NCI-H1694 treated with DMSO at 0.1 percent for 48 hours (cell line): ENCODE measurements at places on chromosomes 1 and 21.

DNA sequence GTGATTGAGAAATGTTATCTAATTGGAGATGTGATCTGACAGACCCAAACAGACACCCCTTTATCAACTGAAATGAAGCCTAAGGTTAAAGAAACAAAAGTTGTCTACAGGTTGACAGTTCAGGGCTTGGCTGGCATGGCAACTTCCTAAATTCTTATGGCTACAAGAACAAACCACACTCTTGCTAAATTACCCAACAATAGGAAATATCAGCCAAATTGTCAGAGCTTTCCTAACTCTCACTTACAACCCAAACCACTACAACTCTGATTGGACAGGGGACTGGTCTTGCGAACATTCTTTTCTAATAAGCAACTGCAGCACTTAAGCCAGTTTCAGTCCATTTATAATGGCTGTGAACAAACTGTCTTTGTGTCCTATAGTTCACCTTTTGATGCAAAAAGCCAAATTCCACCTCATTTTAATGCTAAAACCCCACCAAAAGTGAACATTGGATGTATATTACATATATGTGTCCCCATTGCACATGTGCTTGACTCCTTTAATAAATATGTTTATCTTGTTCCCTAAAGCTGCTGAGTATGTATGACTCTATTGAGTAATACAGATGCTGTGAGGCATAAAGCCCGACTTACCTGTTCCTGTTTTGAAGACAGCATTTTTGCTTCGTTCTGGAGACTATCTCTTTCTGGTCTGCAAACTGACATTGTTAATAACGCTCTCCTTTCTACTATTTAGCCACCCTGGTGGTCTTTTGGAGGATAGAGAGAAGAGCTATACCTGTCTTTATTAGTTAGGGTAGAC, 101.3 kb upstream of the HMCN1 start:
- DNase-seq: peak; percentile 2

GRCh38 chr1:94096797-94097549, 24.0 kb downstream of the ABCA4 start:
- DNase-seq: no peak

- no peak for DNase-seq
Observed at GRCh38 chr1:89260042-89260441, 12.6 kb downstream of the GBP5 start.

GRCh38 chr1:209155546-209155945, 428.0 kb upstream of the CAMK1G start:
- DNase-seq: no peak

DNA sequence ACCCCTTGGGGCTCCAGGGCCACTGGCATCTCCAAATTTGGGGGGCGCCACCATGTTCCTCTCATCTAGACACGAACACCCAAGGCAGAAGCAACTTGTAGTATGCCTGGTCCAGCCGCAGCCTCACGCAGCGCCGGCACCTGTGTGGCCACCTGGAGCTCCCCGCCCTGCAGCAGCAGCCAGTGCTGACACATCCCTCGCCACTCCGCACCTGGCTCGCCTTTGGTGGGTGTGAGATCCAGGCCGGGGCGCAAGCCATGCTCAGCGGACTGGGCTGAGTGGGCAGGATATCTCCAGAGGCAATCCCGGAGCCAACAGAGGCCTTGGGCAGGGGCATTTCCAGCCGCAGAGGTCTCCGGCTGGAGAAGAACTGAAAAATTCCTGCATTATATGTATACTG, 1563.7 kb downstream of the NCAM2 start:
- no peak for DNase-seq

- no peak for DNase-seq
Observed at GRCh38 chr1:234244482-234244881, 128.8 kb upstream of the COA6 start.

DNA sequence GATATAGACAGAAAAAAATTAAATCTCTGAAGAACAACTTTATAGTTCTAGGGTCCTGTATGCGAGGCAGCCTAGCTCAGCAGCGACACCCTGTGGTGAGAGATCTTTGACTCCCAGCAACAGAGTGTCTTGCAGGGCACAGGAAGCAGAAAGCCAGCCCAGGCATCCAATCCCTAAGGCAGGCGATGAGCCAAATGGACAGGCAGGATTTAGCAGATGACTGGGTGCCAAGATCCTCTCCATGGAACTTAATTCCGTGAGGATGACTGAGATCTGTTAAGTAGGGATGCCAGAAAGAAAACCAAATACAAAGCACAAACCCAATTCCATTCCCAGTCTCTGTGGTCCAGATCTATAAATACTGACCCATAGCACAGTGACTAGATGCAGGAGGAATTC, 38.8 kb downstream of the HLCS start:
- DNase-seq: peak; percentile 71

GRCh38 chr1:98385652-98386051, 275.9 kb upstream of the SNX7 start:
- peak; percentile 36 for DNase-seq

- peak; percentile 20 for DNase-seq
Observed at GRCh38 chr1:234683861-234684632, 74.1 kb upstream of the IRF2BP2 start.

GRCh38 chr1:192550922-192551534, 24.5 kb upstream of the RGS1 start:
- peak; percentile 8 for DNase-seq

DNA sequence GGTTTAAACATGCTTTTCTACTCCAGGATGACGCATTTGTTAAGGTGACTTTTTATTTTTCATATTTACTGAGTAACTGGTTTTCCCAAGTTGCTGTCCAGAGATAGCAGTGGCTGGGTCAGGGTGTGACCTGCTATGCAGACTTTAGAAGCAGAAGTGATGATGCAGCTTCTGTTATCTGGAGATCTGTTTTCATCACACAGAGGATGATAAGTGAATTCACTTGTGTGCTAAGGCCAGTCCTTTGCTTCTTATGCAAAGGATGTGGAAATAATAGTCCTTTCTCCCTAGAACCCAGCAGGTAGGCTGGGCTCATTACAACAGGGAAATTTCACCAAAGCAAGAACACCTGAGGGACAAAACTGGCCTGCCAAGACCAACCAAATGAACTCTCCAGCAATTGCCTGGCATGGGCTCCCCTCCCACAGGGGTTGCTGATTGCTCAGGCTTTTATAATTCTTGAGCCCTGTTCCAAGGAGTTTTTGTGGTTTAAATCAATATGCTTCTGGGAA, 97.8 kb upstream of the LPGAT1 start:
- no peak for DNase-seq

DNA sequence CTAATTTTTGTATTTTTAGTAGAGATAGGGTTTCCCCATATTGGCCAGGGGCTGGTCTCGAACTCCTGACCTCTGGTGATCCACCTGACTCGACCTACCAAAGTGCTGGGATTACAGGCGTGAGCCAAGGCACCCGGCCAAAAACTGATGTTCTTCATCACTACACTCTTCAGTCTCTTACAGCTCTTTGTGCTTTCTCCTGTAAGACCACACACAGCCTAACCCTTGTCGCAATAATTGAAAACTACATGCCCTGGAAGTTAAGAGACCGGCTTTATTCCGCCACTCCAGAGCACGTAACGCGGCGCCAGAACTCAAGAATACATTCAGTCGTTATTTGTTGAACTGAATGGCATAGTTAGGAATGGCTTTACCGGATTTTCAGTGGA, 552 bp downstream of the GPATCH4 start:
- no peak for DNase-seq

- no peak for DNase-seq
Observed at GRCh38 chr1:237154157-237154556, 112.2 kb downstream of the RYR2 start.

DNA sequence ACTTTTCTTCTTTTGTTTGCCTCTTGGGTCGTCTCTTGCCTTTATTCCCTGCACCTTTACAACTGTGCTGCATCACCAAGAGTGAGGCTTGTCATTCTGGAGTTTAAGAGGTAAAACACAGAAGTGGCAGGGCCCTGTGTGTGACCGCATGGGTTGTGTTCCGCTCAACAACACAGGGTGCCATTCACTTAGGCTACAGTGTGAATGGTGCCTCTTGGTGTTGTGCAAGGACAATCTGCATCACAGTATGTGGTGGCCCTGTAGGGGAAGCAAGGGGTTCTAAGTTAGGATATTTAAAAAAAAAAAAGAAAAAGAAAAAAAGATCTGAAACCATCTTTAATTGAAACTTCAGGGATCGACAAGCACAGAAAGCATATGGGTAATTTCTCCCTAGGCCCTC, 38.2 kb downstream of the BRINP2 start:
- no peak for DNase-seq

- no peak for DNase-seq
Observed at GRCh38 chr1:178940068-178940765, 69.3 kb upstream of the ANGPTL1 start.

DNA sequence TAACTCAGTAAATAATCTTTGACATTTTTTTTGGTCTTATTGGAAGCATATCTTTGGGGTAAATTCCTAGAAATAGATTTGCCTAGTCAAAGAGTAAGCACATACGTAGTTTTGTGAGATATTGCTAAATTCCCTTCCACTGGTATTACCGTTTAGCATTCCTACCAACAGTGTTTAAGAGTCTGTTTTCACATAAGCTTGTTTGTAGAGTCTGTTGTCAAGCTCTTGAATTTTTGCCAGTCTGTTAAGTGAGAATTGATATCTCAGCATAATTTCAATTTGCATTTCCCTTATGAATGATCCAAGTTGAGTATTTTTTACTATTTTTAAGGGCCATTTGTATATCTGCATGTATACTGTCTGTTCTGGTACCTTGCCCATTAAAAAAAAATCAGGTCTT, 37.0 kb upstream of the MPC2 start:
- DNase-seq: no peak

DNA sequence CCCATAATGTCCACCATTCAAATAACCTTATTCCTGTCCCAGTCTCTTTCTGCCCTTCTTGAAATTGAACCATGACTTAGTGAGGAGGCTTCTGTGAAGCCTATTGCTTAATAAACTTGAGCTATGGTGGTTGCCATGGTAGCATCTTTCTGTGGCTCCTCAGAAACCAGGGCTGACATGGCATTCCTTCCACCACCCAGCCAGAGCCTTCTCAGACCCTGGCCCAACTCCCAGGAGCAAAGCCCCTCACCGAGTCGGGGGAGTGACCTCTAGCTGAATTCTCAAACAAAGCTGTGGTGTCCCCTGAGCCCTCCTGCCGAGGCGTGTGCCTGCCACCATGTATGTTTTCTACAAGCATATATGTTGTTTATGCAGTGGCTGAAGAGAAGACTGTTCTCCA, 259.1 kb downstream of the CACNA1E start:
- no peak for DNase-seq

- no peak for DNase-seq
Observed at GRCh38 chr1:240559781-240560180, 52.2 kb downstream of the GREM2 start.
